Activated gamma-delta T cell treated with anti-CD3 and anti-CD28 coated beads, Interleukin-2, amount 50 U/mL, for 16 hours (primary cell): ENCODE measurements at places on chromosomes 3 and 15.

DNA sequence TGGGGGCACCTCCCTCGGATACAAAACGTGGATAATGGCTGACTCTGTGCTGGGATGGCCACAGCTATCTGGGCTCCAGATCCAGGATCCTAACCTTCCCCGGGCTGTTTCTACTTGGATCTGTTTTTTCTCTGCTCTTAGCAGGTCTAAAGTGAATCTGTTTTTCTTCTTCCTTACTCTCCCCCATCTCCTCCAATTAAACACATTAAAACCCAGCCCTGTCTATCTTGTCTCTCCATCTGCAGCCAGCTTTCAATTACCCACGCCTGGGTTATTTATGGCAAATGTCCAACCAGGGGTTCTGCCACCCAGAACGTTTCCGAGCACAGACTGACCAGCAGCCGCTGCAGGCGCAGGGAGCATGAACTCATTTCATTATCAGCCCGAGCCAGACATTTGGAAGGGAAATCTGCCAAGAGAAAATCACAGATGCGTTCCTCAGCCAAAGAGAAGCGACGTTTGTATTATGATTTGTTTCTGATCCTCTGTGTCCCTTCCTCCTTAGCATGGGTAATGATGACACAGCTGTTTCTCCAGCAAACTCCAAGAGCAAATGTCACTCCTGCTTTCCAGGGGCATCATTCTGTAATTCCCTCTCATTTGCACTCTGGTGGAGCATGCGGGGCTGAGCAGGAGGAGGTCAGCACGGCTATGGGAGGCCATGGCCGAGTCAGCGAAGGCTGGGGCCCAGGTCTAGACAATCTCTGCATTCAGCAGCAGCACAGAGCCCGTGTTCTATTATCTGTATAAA lies 42.0 kb downstream of the UMPS start:
- no peak for DNase-seq

- no peak for DNase-seq
Observed at GRCh38 chr3:46695177-46695961, 1.9 kb upstream of the ALS2CL start.

DNA sequence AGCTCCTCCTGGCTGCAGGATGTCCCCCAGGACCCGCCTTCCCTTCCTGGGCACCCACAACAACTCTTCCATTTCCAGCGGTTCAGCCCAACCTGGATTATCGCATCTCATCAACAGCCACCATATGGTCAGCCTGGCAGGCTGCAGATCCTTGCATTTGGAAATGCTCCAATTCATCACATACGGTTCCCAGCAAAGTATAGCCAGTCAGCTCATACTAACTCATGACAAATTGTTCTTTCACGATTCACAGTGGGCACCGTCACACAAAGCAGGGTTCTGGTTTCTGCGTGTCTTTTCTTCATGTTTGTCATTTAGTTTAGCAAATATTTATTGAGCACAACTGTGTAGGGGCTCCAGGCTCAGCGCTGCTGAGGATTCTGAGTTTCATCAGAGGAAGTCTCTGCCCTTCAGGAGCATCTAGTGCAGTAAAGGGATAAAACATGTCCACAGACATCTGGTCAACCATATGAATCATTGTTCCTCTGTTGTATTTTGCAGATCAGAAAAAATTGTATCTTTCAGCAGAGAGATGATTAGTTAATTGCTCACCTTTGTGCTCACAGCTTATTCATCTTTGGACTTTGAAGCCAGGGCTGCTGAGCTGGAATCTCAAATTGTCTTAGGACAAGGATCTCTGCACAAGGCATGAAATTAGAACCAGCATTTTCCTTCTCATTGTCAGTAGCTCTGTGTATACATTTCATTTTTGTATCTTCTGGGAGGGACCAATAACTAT lies 125.1 kb downstream of the GABRG3 start:
- DNase-seq, result no peak

GRCh38 chr3:10286596-10287295 lies 6.0 kb downstream of the GHRL start:
- DNase-seq, result no peak

DNA sequence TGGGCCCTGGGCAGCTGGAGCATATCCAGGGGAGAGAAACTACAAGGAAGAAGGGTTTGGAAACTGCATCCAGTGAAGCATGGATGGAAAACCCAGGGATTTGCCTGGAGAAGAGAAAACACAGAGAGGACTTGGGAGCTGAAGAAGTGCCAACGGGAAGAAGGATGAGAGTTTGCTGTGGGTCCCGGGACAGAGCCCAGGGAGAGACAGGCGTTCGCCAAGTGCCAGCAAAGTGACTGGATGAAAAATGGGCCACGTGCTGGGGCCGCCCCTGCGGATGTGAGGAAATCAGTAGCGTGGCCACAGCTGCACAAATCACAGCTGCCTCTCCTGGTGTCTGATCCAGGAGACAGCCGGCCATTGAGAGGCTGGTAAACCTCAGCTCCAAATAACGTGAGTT lies 70.4 kb downstream of the HES1 start:
- DNase-seq, result no peak

DNA sequence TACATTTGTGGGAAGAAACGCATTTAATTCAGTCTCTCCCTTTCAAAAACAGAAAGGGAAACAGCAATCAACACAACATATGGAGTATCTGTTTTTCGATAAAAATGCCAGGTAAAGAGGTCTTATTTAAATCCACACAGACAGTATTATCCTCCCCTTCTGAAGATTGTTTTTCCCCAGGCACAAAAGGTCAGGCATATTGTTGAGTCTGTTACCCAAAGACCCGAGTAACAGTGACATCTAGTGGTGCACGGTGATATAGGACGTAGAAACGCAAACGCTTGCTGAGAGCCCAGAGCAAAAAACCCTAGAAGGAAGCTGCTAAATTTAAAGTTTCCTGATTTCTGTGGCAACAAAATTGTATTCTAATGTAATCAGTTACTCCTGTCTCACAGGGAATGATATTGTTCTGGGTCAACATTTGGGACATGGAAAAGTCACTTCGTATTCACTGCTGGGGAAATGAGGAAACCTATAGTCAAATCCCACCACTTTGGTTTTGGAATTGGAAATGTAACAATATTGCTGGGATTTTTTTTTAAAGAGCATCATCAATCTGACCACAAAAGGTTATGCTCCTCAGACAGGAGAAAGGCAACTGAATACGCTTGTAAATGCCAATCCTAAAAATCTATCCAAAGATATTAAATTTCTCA lies 312.7 kb upstream of the CCDC54 start:
- peak; percentile 38 for DNase-seq

DNA sequence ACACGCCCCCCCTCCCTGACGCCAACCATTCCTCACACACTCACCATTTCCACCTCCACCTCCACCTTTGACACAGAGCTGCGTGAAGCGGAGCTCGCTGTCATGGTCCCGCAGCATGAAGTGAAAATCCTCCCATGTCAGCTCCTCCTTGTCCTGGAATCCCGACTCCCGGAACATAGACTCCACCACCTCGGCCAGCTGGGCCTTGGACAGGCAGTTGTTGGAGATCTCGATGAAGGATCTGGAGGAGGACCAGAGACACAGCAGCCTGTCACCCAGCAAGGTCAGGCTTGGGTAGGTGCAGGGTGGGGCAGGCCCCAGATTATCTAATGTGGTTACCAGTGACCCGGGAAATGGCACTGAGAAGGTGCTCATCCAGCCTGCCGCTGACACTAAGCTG lies 12.2 kb downstream of the DUOX2 start:
- DNase-seq, result no peak

DNA sequence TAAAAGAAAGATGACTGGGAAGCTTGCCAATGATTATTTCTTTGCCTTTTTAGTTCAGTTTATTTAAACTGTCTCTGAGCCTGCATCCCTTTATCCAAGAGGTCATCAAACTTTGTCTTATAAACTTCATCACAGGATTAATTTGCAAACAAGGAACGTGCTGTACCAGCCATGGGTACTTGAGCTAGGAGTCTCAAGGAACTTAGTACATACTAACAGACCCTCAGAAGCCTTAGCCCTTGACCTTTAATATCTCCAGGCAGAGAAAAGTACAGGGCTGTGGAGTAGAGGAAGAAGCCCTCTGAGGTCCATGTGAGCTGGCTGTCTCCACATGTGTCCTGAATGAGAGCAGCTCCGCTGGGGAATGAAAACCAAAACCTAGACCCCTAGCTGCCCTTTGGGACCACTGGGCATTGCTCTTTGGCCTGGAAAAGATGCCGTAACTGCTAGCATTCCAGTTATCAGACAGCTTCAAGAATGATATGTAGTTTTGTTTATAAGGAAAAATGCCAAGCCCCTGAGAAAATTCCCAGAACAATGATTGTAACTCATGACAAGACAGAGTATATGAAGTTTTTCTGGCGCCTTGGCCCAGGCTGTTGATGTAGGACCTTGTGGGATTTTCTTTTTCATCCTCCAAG lies 92.1 kb downstream of the ASB7 start:
- no peak for DNase-seq

DNA sequence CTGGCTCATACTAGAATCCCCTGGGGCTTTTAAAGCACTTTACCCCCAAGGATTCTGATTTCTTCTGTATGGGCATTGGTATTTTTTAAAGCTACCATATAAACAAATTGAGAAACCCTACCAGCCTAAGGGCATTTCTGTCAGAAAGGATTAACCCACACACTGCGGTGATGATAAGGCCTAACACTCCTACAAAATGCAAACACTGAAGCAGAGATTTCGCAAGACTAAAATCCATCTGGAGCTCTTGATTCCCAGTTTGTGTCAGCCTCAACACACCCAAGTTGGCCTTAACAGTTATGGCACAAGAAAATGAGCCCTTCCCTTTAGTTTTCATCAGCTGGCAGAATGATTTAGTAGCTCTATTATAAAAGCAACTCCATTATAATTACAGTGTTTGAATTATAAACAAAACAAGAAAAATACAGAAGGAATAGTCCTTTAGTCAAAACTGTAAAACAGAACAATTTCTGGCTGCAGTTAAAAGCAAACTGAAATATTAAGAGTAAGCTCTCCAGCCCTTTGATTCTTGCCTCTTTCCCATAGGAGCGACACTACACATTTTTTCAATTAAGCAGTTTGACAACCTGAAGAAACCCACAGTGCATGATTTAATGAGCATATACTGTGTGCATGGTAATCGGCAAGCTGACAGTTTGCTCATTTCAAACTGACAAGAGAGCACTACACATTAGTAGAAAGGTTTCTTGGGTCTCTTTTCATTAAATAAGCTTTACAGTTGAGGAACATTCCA lies 441.2 kb downstream of the FHIT start:
- DNase-seq, result no peak

- no peak for DNase-seq
Observed at GRCh38 chr15:31478702-31479221, 152.1 kb downstream of the KLF13 start.

DNA sequence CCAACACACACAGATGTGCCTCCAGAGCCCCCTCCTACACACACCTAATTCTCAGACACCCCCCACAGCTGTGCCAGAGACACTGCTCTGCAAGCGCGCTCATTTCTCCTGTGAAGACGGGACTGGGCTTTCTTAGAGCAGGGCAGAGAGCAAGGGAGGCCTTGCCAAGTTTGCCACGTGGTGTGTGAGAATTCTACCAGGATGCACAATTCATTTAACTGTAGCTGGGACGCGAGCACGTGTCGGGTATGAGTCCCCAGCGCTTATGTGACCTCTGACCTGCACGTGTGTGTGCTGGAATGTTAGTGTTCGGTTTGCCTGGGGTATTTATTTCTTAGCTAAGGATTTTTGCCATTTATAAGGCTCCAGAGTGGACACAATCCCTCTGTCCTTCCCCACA lies 37.0 kb downstream of the FEM1B start:
- DNase-seq, result no peak

- no peak for DNase-seq
Observed at GRCh38 chr3:43224405-43225073, 61.8 kb upstream of the SNRK start.

DNA sequence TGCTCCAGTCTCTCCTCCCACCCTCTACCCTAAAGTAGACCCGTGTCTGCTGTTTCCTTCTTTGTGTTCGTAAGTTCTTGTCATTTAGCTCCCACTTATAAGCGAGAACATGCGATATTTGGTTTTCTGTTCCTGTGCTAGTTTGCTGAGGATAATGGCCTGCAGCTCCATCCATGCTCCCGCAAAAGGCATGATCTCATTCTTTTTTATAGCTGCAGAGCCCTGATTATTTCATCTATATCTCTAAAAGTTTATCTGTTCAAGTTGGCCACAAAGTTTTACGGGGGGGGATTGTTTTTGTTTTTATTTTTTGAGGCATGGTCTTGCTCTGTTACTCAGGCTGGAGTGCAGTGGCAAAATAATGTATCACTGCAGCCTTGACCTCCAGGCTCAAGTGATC lies 4.4 kb upstream of the NEO1 start:
- no peak for DNase-seq

DNA sequence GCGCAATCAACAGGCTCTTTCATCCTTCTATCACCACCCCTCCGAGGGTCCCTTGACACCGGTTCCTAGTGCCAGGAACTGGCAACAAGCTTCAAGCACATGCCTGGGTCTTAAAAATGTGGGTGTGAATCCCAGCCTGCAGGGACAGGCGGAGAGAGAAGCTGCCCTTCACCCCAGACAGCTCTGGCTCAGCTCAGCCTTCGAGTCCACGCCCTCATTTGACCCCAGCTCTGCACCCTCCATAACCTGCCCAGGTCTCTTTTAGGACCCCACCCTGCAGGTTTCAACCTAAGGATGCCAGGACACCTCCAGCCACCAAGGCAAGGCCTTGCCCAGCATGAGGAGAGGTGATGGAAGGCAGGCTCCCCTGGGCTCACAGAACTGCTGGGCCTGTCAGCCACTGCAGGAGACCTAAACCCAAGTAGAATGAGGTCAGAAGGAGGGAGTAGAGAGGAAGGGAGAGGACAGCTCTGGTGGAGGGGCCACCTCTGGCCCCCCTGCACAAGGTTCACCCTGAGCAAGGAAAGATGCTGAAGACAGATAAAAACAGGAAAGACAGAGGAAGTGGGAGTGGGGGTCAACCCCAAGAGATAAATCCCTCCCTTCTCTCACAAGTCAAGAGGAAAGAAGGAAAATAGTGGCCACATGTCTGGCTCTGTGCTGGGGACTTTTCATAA lies 2.6 kb upstream of the LOXL1 start:
- DNase-seq, result no peak

GRCh38 chr3:22728406-22728805 lies 474.7 kb upstream of the UBE2E2 start:
- no peak for DNase-seq

GRCh38 chr3:107524326-107524840 lies 1.6 kb downstream of the BBX start:
- DNase-seq, result no peak

DNA sequence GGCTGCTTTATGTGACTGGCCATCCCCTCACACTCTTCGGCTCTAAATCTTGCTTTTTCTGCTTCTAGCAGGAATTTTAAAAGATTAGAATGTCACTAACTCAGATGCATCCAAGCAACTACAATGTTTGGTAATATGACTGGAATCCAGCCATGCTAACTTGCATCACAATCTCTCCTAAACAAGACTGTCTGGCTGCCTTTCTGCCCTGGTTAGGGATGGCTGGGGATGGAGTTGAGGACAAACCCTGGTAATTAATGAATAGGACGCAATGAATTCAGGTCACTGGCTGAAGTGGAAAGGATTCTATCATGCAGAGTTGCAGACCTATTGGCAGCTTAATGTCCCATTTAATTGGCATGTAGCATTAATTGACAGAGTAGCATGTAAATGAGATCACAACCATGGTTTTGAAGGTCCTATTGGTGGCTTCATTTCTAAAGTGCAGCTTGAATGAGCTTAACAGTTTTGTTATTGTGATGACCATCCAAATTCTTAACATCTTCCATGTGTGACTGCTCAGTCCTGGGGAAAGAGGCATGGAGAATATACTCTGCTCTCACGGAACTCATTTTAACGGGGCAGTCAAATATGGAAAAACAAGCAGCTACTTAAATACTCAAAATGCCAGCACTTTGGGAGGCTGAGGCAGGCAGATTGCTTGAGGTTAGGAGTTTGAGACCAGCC lies 21.7 kb downstream of the NMNAT3 start:
- no peak for DNase-seq

GRCh38 chr3:16888785-16889607 lies 4.2 kb downstream of the PLCL2 start:
- DNase-seq, result no peak
